Left kidney (tissue), 8 donors: ENCODE measurements at places on chromosomes 6 and 20. TPM values are rescaled to one million over a fixed set of nuclear protein-coding genes. Genes with fewer than 3 reads are reported as not detected.

GRCh38 chr6:39111280-39111679 lies 3.7 kb downstream of the SAYSD1 start:
- DNase-seq: no peak

DNA sequence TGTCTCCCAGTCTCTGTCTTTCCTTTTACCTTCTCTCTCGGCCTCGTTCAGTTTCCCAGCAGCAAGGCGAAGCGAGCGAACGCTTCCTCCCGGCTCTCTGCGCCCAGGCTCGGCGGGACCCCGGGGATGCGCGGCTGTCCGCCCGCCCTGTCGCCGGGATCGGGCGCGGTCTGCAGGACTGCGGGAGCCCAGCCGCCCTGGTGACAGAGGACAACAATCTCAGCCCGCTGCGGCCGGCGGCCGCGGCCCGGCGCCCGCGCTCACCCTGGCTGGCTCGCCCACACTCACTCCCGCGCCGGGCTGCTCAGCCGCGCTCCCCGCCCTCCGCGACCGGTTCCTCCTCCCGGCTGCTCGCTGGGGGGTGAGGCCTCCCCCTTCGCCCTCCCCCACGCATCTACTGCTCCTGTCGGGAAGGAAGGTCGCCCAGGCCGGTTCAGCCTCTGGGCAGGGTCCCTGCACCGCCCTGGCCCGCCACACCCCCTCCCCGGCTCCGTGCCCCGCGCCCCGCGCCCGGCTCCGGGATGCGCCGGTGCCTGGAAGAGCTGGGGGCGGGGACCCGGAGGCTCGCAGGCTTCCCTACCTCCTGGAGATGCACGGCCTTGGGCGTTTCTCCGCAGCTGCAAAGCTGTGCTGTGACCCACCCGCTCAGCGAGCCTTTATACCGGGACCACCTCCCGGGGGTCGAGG lies 410 bp downstream of the SYNE1 start:
- DNase-seq: peak; percentile 34

GPRC6A gene
- 0.18 TPM for polyA plus RNA-seq

DNA sequence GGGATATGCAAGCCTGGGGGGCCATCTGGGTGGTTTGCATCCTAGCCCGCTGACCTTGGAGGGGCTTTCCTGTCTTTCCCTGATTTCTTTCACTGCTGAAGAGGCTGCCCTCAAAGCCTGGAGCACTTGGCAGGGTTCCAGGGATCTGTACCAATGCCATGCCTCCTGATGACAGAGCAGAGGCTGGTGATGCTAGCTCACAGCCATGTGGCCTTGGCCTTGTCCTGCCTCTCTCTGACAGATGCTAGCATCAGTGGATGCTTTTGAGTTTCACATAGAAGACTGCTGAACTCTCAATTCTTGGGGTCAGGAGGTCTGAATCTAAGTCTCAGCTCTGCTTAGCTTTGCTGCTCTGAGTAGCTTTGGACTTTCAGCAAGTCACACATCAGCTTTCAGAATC lies 21.9 kb upstream of the RREB1 start:
- DNase-seq: no peak

TPD52L2 gene
- 84.6 TPM for polyA plus RNA-seq

- DNase-seq: no peak
Observed at GRCh38 chr20:32110173-32110704, 725 bp downstream of the TM9SF4 start.

SALL4 gene
- 16.3 TPM for polyA plus RNA-seq

GRCh38 chr20:18986146-18986830 lies 172.7 kb downstream of the SCP2D1 start:
- DNase-seq: no peak

FAM83B gene
- polyA plus RNA-seq: 11.1 TPM
